ENCODE measurements at places on chromosomes 11 and 22. TPM values are rescaled to one million over a fixed set of nuclear protein-coding genes. Genes with fewer than 3 reads are reported as not detected.

DNA sequence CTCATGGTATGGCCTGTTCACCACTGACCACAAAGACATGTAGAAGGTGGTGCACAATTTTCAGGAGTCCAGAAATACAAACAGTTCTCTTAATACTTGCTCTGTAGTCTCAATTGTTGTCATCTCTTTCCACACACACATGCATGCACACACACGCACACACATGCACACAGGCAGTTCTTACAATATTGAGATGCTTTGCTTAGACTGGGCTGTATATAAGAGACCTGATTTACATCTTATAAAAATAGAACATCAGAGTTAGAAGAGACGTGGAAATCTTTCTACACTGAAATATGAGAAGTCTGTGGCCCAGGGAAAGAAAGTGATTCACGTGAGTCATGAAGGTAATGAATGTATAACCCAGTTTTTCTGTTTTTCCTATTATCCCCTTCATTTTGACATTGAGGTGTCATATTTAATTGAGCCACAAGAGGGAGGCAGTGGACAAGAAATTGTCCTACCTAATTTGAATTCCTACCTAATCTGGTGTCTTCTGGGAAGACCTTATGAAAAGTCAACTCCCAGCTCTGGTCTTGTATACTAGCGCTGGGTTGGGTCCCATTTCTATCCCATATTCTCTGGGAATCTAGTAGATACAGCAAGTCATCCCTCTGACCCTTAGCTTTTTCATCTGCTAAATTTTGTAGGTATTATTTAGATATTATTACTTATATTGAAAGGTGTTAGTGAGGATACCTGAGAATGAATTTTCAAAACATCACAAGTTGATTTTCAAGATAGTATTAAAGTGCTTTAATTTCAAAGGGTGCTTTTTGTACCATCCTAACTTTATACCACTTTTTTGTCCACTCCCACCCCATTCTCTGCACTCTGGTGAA is 14.9 kb upstream of the MS4A4A start:
- no peaks in the 10 kb centered on the region for H3K4me1 ChIP-seq
- no peak overlapping the region for H3K4me3 ChIP-seq
- no peaks in the 10 kb centered on the region for H3K36me3 ChIP-seq
- peaks cover 8% of the 10 kb centered on the region for H3K27me3 ChIP-seq

GRCh38 chr11:18046116-18046777 is at the start of gene TPH1:
Gene TPH1 (minus strand): TSS chr11:18046269. CDS start chr11:18040762, 5,507 bp downstream.
- H3K36me3 ChIP-seq, result peaks cover 7% of the 10 kb centered on the region
- no peak within 1 kb of the TSS for H3K4me3 ChIP-seq
- no peak within 1 kb of the TSS for H3K27ac ChIP-seq
- DNase-seq, result no peak

GRCh38 chr11:10590218-10590915 is 21.9 kb upstream of the LYVE1 start:
- no peak overlapping the region for H3K27ac ChIP-seq
- DNase-seq, result no peak
- no peaks in the 10 kb centered on the region for H3K27me3 ChIP-seq
- no peak overlapping the region for H3K4me3 ChIP-seq
- H3K4me1 ChIP-seq, result no peaks in the 10 kb centered on the region

The OR51B4 gene
- total RNA-seq, result not detected

DNA sequence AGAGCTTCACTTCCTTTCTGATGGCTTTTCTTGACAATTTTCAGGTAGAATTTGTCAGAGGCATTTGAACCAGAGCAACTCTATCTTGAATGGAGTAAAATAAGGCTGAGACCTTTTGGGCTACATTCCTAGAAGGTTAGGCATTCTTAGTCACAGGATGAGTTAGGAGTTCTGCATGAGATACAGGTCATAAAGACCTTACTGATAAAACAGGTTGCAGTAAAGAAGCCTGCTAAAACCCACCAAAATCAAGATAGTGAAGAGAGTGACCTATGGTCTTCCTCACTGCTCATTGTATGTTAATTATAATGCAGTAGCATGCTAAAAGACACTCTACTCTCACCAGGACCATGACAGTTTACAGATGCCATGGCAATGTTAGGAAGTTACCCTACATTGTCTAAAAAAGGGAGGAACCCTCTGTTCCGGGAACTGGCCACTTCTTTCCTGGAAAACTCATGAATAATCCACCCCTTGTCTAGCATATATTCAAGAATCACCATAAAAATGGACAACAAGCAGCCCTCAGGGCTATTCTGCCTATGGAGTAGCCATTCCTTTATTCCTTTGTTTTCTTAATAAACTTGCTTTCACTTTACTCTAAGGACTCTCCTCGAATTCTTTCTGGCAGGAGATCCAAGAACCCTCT is 1519.7 kb upstream of the TENM4 start:
- no peaks in the 10 kb centered on the region for H3K4me1 ChIP-seq
- no peak overlapping the region for H3K4me3 ChIP-seq

GRCh38 chr22:49007013-49007653 is 820.5 kb downstream of the BRD1 start:
- no peaks in the 10 kb centered on the region for H3K4me1 ChIP-seq
- no peaks in the 10 kb centered on the region for H3K36me3 ChIP-seq

The DEFB131B gene
- total RNA-seq, result not detected

DNA sequence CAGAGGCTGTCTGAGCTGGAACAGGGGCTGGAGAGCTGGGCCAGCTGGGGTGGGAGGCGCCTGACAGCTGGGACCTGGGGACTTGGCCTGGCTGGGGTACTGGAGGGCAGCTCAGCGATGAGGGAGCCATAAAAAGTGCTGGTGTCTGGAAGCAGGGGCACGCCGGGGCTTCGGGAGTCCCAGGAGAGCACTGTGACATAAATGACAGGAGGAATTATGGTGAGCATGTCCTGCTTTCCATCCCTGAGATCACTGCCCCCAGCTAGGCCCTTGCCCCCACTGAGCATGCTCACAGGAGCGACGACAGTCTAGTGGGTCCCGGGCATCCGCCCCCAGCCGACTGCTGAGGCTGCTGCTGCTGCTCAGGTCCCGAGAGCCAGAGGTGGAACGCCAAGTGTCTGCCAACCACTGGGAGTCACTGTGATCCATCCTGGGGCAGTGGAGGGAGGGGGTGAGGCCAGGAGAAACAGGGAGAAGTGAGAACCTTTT is 6.2 kb downstream of the ROBO4 start:
- H3K27ac ChIP-seq, result no peak overlapping the region
- no peaks in the 10 kb centered on the region for H3K27me3 ChIP-seq
- no peak for DNase-seq
- peaks cover 2% of the 10 kb centered on the region for H3K4me1 ChIP-seq
- H3K36me3 ChIP-seq, result no peaks in the 10 kb centered on the region
- no peak overlapping the region for H3K4me3 ChIP-seq

- no peaks in the 10 kb centered on the region for H3K4me1 ChIP-seq
- peaks cover 2% of the 10 kb centered on the region for H3K27me3 ChIP-seq
- no peaks in the 10 kb centered on the region for H3K36me3 ChIP-seq
- no peak overlapping the region for H3K4me3 ChIP-seq
- H3K27ac ChIP-seq, result no peak overlapping the region
Observed at GRCh38 chr11:131855320-131855719, 484.9 kb downstream of the NTM start.

DNA sequence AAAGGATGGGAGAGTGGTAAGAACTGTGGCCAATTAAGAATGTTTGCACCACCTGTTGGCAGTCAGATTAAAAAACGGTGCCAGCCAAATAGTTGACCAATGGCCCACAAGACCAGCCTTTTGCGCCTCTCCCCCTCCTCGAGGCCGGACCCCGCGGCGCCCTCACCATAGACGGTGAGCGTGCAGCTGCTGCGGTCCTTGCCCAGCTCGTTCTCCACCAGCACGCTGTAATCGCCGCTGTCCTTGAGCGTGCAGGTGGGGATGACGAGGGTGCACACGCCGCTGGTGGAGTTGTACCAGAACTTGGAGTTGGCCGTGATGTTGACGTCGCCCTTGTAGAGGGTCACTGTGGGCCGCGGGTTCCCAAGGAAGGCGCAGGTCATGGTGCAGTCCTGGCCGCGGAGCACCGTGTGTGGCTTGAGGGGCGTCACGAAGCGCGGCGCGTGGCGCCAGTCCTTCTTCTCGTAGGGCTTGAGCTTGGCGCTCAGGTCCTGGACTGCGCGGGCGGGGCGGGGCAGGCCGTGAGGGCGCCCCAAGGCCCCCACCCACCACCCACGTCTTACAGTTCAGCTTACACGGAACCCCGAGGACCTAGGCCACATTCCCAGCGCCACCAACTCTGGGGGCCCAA is 7.2 kb downstream of the TMEM86A start:
- H3K27ac ChIP-seq, result no peak overlapping the region
- DNase-seq, result peak; percentile 20
- H3K36me3 ChIP-seq, result no peaks in the 10 kb centered on the region
- H3K27me3 ChIP-seq, result no peaks in the 10 kb centered on the region

DNA sequence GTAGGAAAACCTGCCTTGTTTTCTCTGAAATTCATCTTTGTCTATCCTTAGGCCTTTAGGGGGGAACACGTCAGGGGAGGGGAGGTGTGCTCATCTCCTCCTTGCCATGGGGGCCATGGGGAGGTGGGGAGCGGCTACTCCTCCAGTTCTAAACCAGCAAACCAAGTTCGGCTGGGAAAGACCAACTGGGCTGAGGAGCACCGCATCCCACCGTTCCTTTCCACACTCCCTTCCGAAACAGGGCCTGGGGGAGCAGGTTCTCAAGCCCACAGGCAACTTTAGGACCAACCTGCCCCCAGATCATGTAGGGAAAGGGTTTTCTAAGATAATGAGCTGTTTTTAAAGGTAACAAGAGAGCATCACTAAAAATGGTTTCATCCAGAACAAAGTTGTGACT is 77.5 kb upstream of the PITPNB start:
- H3K27ac ChIP-seq, result no peak overlapping the region
- DNase-seq, result no peak
- H3K4me3 ChIP-seq, result no peak overlapping the region
- no peaks in the 10 kb centered on the region for H3K4me1 ChIP-seq
- H3K27me3 ChIP-seq, result no peaks in the 10 kb centered on the region
- no peaks in the 10 kb centered on the region for H3K36me3 ChIP-seq

- peaks cover 4% of the 10 kb centered on the region for H3K36me3 ChIP-seq
- peaks cover 71% of the 10 kb centered on the region for H3K27me3 ChIP-seq
- no peak for DNase-seq
- peaks cover 38% of the 10 kb centered on the region for H3K4me1 ChIP-seq
- H3K4me3 ChIP-seq, result no peak overlapping the region
Observed at GRCh38 chr22:28958611-28959010, 75.2 kb downstream of the ZNRF3 start.

GRCh38 chr11:103994094-103994493 is 42.3 kb upstream of the DDI1 start:
- H3K4me3 ChIP-seq, result no peak overlapping the region
- DNase-seq, result no peak
- H3K4me1 ChIP-seq, result no peaks in the 10 kb centered on the region

- H3K27me3 ChIP-seq, result no peaks in the 10 kb centered on the region
- peaks cover 10% of the 10 kb centered on the region for H3K4me1 ChIP-seq
- H3K36me3 ChIP-seq, result no peaks in the 10 kb centered on the region
- no peak for DNase-seq
- H3K4me3 ChIP-seq, result no peak overlapping the region
Observed at GRCh38 chr22:39621826-39622225, 51.3 kb downstream of the CACNA1I start.

All from activated naive CD4-positive, alpha-beta T cell treated with anti-CD3 and anti-CD28 coated beads for 36 hours (primary cell).